ENCODE measurements at places on chromosomes 6 and 20. TPM values are rescaled to one million over a fixed set of nuclear protein-coding genes. Genes with fewer than 3 reads are reported as not detected.
A peak's percentile ranks its signal among the peaks of the same experiment; 100 is the strongest.

- DNase-seq = peak; percentile 54
Measured at GRCh38 chr20:5448449-5449118, 131.8 kb upstream of the PROKR2 start.

- DNase-seq = no peak
Measured at GRCh38 chr6:151370509-151371078, 20.8 kb downstream of the ZBTB2 start.

GRCh38 chr6:118171852-118172251 is 264.8 kb downstream of the SLC35F1 start:
- no peak for DNase-seq

- peak; percentile 77 for DNase-seq
Measured at GRCh38 chr6:27251112-27251605, 3.7 kb downstream of the PRSS16 start.

- no peak for DNase-seq
Measured at GRCh38 chr20:61744691-61745396, 320.8 kb downstream of the TAF4 start.

The ZKSCAN8 gene
- polyA plus RNA-seq = 5.5 TPM

GRCh38 chr6:9138936-9139335 is 703.6 kb upstream of the SLC35B3 start:
- DNase-seq = no peak

DNA sequence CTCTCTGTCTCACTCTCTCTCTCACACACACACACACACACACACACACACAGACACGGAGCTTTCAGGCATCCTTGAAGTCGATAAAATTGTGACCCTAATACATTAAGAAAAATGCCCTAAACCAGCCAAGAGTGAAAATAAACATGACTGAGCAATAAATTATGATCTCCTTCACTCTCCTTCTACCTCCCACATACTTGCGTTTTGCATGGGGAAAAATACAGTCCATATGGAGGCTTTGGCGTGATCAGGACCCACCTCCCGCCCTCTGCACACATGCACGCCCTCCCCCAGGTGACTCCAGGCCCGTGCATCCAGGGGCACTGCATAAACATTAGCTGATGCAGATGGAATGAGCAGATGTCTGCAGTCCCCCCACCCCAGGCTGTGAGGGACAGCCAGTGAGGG is 114.2 kb upstream of the JARID2 start:
- DNase-seq = no peak

DNA sequence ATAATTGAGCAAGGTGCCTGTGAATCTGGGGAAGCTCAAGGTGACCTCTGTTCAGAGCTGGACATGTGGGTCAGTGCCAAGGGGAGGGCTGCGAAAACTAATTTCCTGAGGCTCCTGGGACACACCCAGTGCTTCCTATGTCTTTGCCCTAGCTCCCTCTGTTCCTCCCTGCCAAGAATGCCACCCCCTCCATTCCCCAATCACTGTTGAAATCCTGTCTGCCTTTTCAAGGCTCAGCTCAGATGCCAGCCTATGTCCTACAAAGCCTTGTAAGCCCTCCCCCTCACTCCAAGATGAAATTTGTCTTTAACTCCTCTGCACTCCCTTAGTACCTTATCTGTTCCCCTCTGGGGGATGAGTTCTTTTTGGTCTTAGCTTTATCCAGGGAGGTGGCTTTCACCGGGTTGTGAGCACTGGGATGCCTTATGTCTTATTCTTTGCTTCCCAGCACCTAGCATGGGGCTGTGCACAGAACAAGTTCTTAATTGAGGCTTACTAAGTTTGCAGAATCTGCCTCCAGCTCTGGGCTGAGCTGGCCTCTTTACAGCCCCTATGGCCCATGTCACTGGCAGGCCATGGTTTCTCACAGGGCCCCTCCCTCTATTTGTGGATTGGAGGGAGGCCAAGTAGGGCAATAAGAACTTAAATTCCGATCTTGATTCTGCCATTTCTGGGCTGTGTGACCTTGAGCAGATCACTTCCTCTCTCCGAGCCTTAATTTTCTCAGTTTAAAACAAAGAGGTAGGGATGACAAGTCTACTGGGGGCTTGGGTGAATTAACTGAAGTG is 51.5 kb upstream of the EPB41L1 start:
- no peak for DNase-seq

DNA sequence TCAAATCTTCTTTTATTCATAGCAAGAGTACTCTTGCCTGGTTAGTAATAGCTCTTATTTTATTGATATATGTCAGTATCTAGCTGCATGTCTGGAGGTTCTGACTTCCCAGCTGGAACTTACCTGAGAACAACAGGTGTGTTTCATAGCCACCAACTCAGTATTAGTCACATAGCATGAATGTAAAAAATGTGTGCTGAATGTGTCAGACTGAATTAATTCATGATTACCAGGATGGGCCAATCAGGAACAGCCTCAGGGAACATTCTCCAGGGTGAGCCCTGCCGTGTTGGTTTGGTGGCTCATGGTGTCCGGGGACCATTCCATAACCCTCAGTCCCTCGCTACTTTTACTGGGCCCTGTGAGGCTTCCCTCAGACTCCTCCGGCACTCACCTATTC is 99.7 kb downstream of the TULP4 start:
- DNase-seq = no peak

The PRDM13 gene
- polyA plus RNA-seq = not detected

DNA sequence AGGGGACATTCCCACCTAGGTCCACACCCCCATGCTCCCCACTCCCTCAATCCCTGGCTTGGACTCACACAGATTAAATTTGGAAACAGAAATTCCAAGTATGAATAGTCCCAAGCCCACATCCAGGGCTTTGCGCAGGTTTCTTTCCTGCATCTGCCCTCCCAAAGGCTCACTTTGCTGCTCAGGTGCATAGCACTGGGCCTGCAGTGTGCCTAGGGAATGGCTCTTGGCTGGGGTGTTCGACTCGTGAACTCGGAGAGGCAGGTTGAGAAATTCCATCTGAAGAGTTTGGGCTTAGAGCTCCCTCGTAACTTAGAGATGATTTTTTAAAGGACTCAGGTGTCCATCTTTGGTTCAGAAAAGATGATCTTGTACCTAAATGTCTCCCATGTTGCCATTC is 14.8 kb upstream of the SF3B5 start:
- no peak for DNase-seq

The SALL4 gene
- 0.09 TPM for polyA plus RNA-seq

DNA sequence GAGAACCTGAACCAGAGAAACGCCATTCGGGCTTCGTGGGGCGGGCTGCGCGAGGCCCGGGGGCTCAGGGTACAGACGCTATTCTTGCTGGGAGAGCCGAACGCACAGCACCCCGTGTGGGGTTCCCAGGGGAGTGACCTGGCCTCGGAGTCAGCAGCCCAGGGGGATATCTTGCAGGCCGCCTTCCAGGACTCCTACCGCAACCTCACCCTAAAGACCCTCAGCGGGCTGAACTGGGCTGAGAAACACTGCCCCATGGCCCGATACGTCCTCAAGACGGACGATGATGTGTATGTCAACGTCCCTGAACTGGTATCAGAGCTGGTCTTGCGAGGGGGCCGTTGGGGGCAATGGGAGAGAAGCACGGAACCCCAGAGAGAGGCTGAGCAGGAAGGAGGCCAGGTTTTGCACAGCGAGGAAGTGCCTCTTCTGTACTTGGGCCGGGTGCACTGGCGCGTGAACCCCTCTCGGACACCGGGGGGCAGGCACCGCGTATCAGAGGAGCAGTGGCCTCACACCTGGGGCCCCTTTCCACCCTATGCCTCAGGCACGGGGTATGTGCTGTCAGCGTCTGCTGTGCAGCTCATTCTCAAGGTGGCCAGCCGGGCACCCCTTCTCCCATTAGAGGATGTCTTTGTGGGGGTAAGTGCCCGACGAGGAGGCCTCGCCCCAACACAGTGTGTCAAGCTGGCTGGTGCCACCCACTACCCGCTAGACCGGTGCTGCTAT is 904 bp downstream of the B3GALT4 start:
- no peak for DNase-seq

GRCh38 chr6:139407718-139408222 is 33.3 kb upstream of the CITED2 start:
- no peak for DNase-seq

GRCh38 chr20:34861386-34862084 is 11.1 kb downstream of the GGT7 start:
- DNase-seq = no peak

The DNMT3B gene
- 0.52 TPM for polyA plus RNA-seq

DNA sequence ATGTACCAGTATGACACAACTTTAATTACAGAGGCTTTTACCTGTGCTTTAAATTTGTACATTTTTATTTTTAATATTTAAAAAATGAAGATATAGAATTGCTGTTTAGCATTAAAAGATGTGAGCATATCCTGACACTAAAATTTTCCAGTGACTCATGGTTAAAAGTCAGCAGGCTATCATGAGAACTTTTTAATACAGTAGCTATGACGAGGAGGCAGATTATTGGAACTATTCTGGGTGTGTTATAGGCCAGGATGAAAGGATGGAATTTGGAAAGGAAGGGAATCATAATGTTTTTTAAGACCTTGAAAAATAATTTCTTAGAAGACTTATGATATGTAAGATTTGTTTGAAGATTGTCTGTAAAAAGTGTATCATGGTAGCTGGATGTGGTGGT is 91.0 kb downstream of the GFRA4 start:
- DNase-seq = no peak

The PARD6B gene
- polyA plus RNA-seq = 0.93 TPM

The WFDC12 gene
- polyA plus RNA-seq = not detected

The HCRTR2 gene
- 0.16 TPM for polyA plus RNA-seq

DNA sequence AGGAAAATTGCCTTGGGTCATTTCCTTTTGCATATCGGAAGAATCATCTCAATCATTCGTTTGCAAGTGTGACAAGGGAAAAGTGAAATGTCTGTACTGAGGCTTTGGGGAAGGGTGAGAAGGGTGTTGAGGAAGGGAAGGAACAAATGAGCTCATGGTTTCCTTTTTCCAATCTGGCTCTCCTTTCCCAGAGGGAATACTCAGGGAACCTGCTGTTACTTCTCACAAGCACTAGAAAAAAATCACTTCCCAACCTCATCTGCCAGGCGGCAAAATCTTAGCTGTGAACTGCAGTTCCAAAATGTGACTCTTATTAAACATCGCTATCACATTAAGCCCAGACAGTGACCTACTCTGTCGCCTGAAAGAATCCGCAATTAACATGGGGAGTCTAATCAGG is 258.1 kb downstream of the ZNF217 start:
- DNase-seq = no peak

DNA sequence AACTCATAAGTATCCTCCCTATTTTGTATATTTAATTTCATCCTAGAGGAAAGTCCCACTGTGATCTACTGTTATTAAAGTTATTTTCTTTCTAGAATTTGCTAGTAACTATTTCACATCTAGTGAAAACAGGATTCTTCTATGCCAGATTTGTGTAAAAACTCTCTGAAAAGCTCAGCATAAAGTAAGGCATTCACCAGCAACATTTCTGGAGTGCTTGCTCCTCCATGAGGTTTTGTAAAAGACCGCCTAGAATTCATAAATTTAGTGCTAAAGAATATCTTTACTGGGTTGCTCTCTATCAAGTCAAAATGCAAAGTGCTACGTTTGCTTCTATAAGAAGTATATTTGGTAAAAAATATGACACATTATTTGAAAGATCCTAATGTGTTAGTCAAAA is 173.5 kb upstream of the IRAK1BP1 start:
- DNase-seq = no peak

- no peak for DNase-seq
Measured at GRCh38 chr20:64063389-64064144, 569 bp downstream of the TCEA2 start.

DNA sequence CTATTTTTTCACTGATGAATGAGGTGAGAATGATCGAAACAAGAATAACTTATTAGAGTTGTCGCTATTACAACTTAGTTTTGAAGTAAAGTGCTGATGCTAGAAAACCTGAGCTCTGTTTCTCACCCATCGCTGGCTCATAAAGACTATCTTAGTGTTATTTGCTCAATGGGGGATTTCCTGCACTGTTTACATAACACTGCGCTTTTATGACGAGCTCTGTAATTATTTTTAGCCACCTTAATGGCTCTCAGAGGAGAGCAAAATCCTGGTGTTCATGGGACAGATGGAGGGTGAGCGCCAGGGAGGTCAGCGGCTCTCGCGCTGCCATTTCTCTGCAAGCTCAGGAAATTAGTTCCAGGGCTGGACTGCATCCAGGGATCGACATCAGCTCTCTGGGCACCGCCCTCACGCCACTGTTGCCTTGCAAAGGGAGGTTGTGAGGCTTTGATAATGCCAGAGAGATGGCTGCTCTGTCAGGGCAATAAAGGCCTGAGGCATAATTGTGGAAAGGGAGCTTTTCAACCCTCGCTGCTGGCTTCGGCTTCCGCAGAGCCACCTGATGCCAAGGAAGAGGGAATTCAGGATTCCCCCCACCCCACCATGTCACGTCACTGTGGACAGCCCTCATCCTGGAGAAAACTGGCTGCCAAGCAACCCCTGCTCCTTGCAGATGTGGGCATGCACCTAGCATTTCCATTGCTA is 72.0 kb downstream of the DACT2 start:
- peak; percentile 76 for DNase-seq

DNA sequence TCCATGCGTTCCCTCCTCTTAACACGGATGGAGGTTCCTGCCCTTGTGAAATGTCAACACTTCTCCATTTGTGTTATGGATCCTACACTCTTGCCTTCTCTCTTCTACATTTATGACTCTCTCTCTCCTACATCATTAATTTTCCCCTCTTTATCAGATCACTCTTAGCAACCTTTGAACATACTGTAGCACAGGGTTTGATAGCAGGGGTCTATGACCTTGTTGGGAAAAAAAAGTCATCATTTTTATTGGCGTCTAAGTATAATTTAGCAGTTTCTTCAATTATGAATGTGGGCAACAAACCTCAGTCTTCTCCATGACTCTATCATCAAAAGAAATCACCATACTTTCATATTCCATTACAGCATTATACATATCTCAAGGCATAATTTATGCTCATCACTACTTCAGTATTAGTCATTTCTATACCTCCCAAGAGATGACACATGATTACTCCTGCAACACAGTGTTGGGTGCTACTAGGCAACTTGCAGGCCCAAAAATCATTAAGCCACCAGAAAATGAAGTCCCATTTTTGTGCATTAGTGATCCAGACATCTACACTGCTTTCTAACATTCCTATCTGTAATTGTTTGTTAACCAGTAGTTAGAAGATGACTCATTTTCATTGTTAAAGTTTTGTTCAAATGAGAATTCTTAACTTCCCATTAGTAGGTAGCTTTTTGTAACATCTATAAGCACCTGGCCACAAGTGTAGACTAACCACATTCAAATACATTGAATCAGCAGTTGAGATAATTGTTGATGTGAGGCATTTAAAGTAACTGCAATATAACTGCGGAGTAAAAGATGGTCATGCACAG is 9.5 kb downstream of the CYP39A1 start:
- no peak for DNase-seq

- peak; percentile 74 for DNase-seq
Measured at GRCh38 chr6:112879920-112880413, 532.8 kb downstream of the RFPL4B start.

DNA sequence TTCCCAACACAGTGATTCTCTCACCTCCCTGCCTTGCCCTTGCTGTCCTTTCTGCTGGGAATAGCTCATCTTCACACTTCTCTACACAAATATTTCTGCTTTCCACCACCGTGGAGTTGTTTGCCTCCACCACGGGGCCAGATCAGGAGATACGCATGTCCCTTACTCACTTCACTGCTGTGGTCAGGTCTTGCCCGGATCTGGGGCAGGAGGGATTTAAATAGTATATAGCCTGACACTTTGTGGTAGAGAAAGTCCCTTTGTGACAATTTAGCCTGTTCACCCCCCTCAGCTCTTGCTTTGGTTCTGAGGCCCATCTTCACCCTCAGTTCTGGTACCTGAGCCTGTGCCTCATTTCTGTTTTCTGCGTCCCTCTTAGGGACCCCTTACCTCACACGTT is 92.6 kb upstream of the PREP start:
- DNase-seq = no peak

The IER3 gene
- polyA plus RNA-seq = 63.6 TPM

- no peak for DNase-seq
Measured at GRCh38 chr6:127635091-127635490, 58.1 kb downstream of the C6orf58 start.

The JPH2 gene
- polyA plus RNA-seq = 78.2 TPM

All from right cardiac atrium (tissue), 5 donors.